GM13977 (cell line): ENCODE measurements at places on chromosomes 7 and 10.

- no peak for DNase-seq
Measured at GRCh38 chr10:92923416-92923815, 75.1 kb downstream of the EXOC6 start.

DNA sequence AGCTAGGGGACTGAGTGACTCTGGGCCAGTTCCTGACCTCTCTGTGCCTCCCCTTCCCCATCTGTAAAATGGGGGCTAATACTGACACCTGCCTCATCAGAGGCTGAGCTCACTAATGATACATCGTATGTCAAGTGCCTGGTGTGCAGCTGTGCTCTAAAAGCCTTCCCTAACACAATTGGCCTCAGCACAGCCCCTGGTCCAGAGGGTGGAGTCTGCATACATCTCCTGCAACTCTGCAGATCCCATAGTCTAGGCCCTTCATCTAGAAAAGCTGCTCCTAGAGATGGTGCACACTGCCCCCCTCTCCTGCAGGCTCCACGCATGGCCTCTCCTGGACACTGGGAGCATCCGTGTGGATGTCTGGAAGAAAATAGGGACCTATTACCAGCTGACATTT is 255.0 kb downstream of the RPS24 start:
- no peak for DNase-seq

DNA sequence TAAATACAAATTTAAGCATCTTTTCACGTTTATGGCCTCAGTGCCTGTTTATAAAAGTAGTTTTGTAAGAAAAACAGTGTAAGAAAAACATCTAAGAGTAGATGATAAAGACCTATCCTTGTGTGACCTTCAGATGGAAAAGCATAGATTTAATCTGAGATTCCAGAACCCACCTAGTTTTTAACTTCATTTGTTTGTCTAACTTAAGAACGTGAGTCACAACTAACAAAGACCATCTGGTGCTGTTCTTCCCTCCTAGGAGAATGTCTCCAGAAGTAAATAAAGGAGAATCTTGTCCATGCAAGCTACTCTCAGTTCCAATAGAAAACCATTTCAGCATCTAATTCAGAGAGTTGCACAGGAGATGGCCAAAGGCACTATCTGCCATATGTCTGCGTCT is 265.4 kb upstream of the C7orf33 start:
- DNase-seq = no peak

DNA sequence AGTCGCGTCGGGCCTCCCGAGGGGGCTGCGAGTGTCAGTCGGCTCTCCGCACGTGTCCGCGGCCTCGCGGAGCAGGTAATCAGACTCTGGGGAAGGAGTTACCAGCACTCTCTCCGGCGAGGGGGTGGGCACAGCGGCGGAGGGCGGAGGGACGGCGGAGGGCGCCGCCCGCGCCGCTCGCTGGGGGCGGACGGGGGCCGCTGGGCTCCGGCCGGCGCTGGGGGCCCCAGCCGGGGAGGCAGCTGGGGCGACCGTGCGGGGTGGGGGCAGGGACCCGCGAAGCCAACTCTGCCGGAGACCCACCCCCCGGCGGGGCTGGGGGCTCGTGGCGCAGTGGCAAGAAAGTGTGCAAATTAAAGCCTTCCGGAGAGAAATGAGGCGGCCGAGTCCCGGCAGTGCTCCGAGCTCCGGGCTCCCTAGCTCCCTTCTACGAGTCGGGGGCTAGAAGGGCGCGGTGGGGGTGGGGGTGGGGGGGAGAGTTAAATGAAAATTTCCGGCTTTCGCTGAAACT is at the start of gene CDK6:
Gene CDK6, minus strand, starts transcription at position 85 of the 511 bp plus-strand sequence. CDS start 3,250 bp downstream, outside the sequence.
- DNase-seq = peak; percentile 83

GRCh38 chr10:95697429-95697828 is 3.7 kb upstream of the TCTN3 start:
- no peak for DNase-seq

DNA sequence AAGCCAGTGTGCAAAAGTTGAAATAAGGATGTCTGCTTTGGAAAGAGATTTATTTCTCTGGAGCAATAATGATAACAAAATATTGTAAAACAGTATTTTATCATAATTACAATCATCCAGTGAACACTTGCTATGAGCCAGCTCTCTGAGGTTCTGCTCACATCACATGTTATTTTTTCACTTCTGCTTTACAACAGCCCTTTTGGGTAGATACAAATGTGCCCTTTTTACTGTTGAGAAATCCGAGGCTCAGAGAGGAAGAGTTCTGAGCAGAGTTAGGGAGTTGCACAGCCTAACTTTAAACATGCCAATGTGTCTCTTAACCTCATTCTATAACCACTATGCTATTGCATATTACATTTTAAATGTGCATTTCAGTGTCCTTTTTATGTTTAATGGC is 232.6 kb upstream of the CDC14C start:
- no peak for DNase-seq

GRCh38 chr7:97512441-97513207 is 219.3 kb upstream of the TAC1 start:
- no peak for DNase-seq

- DNase-seq = no peak
Measured at GRCh38 chr10:934746-935406, 3.4 kb upstream of the LARP4B start.

- DNase-seq = no peak
Measured at GRCh38 chr7:51188987-51189386, 127.6 kb downstream of the COBL start.

- no peak for DNase-seq
Measured at GRCh38 chr10:26391701-26392695, 46.1 kb upstream of the APBB1IP start.

- no peak for DNase-seq
Measured at GRCh38 chr10:61634746-61635145, 28.0 kb upstream of the CABCOCO1 start.

- DNase-seq = no peak
Measured at GRCh38 chr10:60535427-60535826, 145.8 kb upstream of the ANK3 start.
